ENCODE measurements at places on chromosomes 12 and 14.
A peak's percentile ranks its signal among the peaks of the same experiment; 100 is the strongest.

DNA sequence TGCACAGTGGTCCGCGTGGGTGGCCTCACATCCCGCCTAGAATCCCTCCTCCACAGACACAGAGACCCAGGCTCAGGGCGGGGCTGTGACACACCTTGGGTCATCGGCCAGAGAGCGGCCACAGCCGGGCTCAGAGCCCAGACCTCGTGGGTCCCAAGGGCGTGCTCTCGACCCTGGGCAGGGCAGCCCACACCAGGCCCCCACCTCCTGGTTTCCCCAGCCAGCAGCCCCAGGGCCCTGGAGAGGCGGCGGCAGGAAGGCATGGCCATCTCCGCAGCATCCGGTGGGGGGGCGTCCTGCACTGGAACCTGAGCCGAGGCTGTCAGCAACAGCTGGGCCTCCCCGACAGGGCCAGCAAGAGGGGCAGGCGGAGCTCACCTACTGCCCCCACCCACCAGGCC is 15.2 kb downstream of the JAG2 start:
- DNase-seq = no peak

DNA sequence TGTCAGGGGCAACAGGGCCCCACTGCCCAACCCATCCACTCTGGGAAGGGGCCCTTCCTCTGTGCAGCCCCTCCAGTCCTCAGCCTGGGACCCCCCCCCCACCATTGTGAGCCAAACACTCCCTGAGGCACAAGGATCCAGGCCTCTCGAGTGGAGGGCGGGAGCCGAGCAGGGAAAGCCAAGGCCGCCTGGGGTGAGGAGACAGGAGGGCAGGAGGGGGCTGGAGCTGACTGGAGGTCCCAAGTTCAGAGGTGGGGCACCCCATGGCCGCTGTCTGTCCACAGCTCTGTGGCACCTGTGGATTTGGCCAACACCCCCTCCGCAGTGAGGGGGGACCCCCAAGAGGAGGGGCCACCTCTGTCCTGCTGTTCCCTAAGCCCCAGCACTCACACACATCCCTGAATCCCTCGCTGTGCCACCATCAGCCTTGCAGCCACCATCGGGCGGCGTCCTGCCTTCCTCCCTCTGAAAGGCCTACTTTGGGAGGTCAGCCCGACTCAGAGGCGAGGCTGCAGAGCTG is 25.4 kb upstream of the C14orf180 start:
- no peak for DNase-seq

- no peak for DNase-seq
Observed at GRCh38 chr14:65331652-65332051, 80.9 kb upstream of the FUT8 start.

DNA sequence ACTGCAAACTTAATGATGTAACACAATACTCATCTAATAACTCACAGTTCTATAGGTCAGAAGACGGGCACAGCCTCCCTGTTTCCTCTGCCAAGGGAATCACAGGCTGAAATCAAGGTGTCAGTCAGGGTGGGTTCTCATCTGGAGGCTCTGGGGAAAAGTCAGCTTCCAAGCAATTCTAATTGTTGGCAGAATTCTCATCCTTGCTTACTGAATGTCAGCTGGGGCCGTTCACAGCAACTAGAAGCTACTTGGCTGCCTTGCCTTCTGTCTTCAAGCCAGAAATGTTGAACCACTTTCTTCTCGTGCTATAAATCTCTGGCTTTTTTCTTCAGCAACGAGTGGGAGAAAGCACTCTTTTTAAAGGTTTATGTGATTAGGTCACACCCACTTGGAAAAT is 80.1 kb upstream of the PDZRN4 start:
- no peak for DNase-seq

DNA sequence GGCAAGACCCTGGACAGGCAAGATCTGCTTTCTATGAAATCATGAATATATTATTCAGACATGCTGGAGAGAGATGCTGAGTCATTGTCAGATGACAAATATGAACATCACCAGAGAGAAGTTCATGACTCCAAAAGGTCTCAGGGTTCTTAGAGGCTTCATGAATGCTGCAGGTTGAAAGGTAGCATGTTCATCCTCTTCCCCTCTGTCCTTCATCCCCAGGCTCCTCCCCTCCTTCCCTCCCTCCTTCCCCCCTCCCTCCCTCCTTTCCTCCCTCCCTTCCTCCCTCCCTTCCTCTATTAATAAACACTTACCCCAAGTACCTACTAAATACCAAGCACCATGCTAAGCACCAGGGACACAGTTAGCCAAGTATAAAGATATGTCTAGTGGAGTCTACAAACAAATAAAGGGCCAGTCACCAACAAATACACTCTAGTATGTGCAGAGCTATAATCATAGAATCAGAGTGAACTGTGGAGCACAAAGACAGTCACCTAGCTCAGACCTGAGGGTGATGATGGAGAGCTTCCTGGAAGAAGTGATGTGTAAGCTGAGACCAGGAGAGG is 46.2 kb downstream of the RPH3A start:
- no peak for DNase-seq

GRCh38 chr14:64515053-64515452 is 10.5 kb downstream of the ZBTB1 start:
- no peak for DNase-seq

GRCh38 chr14:77612011-77612620 is 4.3 kb downstream of the SPTLC2 start:
- DNase-seq = no peak

DNA sequence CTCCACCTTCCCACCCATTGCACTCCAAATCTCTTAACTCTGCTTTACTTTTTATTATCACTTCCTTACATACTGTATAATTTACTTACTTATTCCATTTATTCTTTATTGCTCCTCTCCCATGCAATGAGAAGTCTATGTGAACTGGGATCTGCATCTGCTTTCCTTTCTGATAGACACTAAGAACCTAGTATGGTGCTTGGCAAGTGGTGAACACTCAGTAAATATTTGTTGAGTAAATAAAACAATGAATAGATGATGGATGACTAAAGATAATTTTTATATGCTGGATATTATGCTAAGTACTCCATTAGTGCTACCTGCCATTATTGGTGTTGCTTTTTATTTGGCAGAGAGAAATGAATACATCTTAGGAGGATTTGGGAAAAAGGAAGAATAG is 151.0 kb downstream of the TPH2 start:
- no peak for DNase-seq

GRCh38 chr12:57124261-57124877 is 3.9 kb upstream of the LRP1 start:
- DNase-seq = peak; percentile 81

- DNase-seq = no peak
Observed at GRCh38 chr12:94553875-94554274, 94.2 kb upstream of the CEP83 start.

GRCh38 chr14:83196236-83196635 is 1662.6 kb upstream of the SEL1L start:
- DNase-seq = no peak

- DNase-seq = no peak
Observed at GRCh38 chr14:69863083-69863482, 16.1 kb upstream of the SMOC1 start.

GRCh38 chr12:92504594-92504981 is 198.2 kb upstream of the PLEKHG7 start:
- DNase-seq = no peak

DNA sequence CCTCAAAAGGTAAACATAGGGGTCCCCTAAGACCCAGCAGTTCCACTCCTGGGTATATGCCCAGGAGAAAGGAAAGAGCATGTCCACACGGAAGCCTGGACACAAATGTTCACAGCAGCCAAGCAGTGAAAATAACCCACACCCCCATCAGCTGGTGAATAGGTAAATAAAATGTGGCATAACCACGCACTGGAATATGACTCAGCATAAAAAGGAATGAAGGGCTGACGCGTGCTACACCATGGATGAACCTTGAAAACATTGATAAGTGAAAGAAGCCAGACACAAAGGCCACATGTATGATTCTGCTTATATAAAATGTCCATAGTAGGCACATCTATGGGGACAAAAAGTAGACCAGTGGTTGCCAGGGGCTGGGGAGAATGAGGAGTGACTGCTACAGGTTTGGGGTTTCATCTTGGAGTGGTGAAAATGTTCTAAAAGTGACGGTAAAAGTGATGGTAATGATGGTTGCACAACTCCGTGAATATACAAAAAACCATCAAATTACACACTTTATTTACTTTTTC is 3.8 kb upstream of the SCARB1 start:
- no peak for DNase-seq

GRCh38 chr14:67618617-67619063 is 1.1 kb upstream of the ARG2 start:
- DNase-seq = peak; percentile 12

- DNase-seq = no peak
Observed at GRCh38 chr14:56235388-56235787, 117.2 kb downstream of the PELI2 start.

DNA sequence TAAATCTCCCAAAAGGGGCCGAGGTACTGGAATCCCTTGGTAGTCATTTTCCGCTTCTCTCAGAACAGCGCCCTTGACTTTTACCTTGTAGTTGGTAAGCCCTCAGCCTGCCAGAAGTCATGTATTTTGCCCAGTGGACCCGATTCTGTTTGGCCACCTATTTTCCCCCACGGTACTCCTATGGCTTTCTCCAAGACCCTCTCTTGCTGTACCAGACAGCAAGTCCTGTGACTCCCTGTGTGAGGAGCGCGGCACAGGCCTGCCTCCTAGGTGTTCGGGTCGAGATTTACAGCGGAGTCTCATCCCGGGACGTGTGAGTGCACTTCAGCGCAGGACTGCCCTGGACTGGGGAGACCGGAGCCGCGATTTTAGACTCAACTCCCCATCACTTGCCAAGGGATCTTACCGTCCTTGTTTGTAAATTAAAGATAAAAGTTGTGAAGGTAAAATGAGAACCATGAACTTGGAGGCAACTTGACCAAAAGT is 1.1 kb upstream of the MBD6 start:
- peak; percentile 39 for DNase-seq

- no peak for DNase-seq
Observed at GRCh38 chr12:132284827-132285741, 44.3 kb downstream of the GALNT9 start.

DNA sequence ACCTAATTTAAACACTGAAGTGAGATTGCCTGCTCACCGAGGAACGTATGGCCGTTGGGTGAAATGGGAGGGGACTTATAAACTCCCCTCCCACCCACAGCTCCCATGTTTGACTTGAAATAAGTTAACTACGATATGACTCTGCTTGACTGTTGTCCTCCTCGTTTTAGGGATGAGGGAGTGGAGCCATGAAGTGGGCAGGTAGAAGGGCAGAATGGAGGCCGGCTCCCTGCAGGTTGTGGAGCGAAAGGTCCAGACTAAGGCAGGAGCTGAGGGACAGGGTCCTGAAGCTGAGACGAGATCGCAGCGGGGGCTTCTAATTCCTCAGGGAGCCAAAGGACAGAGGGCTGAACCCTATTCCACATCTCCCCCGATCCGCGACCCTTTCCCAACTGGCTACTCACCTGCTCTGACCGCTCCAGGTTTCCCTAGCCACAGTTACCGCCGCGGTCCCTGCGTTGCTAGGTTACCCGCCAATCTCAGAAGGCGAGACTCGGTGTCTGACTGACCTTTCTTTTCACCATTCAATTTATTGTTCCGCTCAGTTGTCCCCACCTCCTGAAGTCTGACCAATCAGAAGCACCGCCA is 577 bp upstream of the TPCN1 start:
- no peak for DNase-seq

- DNase-seq = peak; percentile 61
Observed at GRCh38 chr12:24839268-24839791, 109.6 kb downstream of the BCAT1 start.

DNA sequence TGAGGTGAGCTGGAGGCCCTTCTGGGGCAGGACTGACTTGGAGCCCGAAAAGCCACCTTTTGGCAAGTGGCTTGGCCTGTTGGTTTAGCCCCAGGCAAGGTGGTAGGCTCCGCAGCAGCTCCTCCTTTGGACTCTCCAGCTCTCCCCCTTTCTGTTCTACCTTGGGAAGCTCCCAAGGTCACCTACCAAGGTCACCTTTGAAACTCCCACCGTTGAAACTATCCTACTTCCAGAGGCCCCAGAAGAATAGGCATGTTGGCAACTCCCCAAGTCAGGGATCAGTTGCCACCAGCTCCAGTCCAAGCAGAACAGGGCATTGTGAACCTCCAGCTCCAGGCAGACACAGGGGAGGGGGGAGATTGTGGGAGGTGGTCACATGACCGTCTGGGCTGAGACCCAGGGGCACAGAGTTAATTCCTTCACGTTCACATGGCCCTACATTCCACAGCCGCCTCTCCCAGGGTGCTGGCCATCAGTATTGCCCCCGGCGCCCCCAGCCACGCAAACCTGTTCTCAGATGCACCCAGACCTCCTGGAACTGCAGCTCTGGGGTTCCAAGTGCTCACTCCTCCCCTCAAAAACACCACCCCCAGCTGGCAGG is 14.4 kb downstream of the IRF2BPL start:
- DNase-seq = no peak

DNA sequence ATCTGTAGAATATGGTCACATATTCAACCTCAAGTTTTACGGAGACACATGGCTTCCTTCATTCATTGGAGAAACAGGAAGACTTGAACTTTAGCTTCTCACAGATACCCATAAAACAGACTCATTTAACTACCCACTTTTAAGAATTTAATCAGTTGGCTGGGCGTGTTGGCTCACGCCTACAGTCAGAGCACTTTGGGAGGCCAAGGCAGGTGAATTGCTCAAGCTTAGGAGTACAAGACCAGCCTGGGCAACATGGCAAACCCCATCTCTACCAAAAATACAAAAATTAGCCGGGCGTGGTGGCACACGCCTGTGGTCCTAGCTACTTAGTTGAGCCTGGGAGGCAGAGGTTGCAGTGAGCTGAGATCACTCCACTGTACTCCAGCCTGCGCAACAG is 64.7 kb upstream of the STAC3 start:
- DNase-seq = no peak

DNA sequence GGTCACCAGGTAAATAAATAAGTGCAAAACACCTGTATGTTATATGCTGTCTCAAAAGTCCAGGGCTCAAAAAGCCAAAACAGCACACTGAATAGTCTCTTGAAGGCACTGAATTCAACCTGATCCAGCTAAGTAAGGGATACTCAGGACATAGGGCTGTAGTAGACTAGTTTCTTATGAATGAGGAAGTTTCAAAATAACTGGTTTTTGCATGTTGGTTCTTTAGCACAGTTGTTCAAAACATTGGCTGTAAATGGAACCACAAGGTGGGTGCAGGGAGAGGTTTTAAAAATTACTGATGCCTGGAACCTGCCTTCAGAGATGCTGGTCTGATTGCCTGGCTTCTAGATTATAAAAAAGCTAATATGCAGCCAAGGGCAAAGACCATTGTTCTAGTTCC is 34.1 kb downstream of the NDUFA12 start:
- DNase-seq = no peak

DNA sequence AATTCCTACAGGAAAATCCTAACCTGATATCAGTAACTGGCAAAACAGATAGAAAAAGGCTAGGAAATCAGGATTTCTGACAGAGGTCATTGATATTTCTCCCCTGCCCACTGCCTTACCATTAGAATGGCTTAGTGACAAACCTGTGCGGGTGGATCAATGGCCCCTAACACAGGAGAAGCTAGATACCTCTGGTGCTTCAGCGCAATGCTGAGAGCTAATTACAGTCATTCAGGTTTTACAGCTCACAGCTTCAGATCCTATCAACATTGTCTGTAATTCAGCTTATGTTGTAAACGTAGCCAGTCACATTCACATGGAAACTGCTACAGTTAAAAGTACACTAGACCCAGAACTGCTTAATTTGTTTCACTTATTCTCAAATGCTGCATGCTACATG is 17.4 kb upstream of the SLC10A1 start:
- no peak for DNase-seq

- DNase-seq = no peak
Observed at GRCh38 chr12:132847363-132848356, 19.0 kb upstream of the GOLGA3 start.

GRCh38 chr12:128928361-128928760 is 75.1 kb downstream of the GLT1D1 start:
- DNase-seq = no peak

Data from activated naive CD8-positive, alpha-beta T cell treated with anti-CD3 and anti-CD28 coated beads, Interleukin-2, amount 50 U/mL, for 24 hours (primary cell).